ENCODE measurements at places on chromosomes 3 and 15.

DNA sequence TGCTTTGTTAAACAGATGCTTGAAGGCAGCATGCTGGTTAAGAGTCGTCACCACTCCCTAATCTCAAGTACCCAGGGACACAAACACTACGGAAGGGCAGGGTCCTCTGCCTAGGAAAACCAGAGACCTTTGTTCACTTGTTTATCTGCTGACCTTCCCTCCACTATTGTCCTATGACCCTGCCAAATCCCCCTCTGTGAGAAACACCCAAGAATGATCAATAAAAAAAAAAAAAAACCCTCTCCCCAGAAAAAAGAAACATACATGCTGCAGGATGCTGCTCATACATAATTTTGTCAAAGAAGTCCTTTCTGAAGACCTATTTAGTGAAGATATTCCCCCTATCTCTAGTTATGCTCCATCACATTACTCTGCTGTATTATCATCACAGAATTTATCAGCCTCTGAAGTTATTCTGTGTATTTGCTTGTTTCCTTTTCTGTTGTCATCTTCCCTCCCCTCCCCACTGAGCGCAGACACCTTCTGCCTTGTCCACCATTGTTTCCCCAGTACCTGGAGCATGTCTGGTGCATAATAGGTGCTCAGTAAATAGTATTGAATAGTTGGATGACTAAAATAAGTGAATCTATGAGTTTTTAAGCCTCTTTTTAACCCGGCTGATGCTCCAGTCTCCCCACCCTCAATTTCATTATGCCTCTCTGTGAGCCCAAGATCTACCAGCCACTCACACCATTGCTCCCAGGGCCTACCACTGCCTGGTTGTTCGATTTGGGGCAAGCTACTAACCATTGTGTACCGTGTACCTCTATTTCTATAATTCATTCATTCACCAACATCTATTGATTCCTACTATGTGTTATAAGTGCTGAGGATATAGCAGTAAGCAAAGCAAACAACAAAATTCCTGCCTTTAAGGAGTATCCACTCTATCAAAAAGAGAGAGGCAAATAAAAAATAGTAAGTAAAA, 4.0 kb upstream of the TM4SF1 start:
- no peak for DNase-seq

DNA sequence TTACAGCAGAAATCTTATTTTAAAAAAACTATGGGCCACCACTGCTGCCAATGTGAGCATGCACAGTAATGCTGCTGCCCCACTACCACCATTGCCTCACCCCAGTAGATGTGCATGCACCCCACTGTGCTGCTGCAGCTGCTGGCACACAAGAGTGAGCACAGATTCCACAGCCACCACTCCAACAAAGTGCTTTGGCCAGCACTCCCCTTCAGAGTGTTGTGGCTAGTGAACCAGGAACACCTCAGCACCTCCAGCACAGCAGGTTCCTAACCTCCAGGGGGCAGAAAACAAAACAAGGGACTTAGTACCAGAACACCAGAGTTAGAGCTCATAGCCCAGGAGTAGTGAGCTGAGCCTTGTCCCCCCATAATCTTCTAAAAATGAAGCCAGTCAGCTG, 629.6 kb downstream of the PYDC2 start:
- DNase-seq = no peak

DNA sequence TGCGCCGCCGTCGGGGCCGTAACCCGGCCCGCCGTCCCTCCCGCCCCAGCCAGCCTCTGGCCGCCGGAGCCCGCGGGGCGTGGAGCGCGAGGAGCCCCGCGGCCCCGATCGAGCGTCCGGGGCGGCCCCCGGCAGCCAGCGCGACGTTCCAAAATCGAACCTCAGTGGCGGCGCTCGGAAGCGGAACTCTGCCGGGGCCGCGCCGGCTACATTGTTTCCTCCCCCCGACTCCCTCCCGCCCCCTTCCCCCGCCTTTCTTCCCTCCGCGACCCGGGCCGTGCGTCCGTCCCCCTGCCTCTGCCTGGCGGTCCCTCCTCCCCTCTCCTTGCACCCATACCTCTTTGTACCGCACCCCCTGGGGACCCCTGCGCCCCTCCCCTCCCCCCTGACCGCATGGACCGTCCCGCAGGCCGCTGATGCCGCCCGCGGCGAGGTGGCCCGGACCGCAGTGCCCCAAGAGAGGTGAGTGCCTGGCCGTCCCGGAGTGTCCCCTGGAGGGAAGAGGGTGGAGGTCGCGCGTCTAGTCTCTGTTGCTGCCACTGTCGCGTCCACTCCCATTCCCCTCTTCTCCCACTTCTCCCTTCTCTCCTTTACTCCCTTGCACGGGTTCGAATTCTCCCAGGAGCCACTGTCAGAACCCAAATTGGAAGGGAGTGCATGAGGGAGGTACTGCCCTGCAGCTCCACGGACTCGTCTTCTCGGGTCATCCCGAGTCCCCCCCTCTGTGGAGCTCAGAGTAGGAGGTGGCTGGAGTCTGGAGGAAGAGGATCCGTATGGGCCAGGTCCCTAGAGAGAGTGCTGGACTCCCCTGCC, 585 bp downstream of the CSK start:
- DNase-seq = no peak

DNA sequence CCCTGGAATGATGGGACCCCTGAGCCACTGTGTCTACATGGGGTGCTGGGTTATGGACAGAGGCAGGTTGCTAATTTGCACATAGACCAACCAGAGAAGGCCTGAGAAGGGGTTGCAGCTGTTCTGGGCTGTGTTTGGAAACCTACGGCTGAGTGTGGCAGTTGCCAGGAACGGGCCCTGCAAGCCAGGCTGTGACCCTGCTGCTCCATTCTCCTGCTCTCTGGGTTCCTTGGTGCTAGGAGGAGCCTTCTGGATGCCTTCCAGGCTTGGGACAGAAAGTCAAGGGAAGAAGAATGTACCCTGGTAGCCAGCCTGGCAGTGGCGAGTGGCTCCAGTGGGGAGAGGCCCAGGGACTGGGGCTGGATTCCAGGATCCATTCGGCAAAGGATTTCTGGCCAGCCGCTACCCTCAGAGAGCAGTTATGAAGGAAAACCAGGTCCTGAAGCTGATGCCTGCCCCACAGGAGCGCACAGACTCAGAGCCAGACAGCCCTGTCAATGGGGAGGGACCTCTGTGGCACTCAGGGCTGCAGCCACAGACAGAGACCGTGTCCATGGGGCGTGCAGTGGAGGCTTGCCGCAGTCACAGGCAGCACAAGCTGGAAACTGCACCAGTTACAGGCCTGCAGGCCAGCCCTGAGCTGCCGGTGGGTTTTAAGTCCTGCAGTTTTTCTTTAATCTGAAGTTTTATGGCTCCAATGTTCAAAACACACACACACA, 55.1 kb upstream of the ACAD9 start:
- no peak for DNase-seq

GRCh38 chr3:113677737-113678136, 18.7 kb downstream of the USF3 start:
- DNase-seq = no peak

GRCh38 chr15:64622410-64623260, 152.8 kb downstream of the RBPMS2 start:
- no peak for DNase-seq

DNA sequence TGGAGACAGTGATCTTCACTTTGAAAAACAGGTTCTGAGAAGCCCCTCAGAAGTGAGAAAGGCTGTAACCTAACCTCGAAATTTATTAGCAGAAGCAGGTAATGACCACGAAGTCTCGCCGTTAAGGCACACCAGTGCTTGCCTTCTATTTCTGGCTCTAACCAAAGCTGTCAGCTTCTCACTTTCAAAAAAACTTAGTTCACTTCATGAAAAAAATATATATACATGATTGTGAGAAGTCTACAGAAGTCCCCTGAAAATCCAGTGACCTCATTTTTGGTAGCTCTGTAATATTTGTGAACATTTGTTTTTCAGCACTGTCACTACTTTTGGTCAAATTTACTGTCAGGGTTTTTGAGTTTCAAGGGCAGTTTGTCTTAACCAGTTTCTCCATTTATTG, 19.1 kb upstream of the AKAP13 start:
- DNase-seq = no peak

DNA sequence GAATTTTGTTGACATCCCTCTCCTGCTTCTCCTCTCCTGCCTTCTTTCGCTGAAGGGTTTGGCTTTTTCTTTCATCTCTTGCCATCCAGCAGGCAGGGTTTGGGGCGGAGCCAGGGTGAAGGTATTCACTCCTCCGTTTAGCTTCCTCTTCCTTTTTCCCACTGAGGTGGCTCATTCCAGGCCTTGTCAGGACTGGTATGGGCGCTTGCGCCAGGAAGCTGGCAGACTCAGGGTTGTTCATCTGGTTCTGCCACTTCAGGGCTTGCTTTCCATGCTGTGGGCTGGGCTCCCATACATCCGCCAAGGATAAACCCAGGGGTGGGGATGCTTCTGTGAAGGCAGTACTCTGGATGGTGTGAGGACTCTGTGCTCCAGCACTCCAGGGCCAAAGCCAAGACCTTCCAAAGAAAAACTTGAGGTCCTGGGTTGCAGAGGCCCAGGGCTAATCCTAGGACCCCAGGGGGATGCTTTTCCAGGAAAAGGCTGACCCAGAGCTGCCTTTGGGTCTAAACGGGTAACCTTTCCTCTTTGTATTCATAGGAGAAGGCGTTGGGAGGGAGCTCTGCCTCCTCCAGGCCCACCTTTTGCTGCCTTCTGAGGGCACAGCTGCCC, 7.7 kb upstream of the AMOTL2 start:
- peak; percentile 16 for DNase-seq
